ENCODE measurements at places on chromosomes 1 and 21.

GRCh38 chr1:214990619-214991018 lies 91.9 kb upstream of the KCNK2 start:
- DNase-seq = no peak

- DNase-seq = no peak
Measured at GRCh38 chr1:119602169-119602568, 45.9 kb downstream of the ZNF697 start.

GRCh38 chr21:38165466-38166172 lies 91.2 kb upstream of the KCNJ15 start:
- DNase-seq = no peak

DNA sequence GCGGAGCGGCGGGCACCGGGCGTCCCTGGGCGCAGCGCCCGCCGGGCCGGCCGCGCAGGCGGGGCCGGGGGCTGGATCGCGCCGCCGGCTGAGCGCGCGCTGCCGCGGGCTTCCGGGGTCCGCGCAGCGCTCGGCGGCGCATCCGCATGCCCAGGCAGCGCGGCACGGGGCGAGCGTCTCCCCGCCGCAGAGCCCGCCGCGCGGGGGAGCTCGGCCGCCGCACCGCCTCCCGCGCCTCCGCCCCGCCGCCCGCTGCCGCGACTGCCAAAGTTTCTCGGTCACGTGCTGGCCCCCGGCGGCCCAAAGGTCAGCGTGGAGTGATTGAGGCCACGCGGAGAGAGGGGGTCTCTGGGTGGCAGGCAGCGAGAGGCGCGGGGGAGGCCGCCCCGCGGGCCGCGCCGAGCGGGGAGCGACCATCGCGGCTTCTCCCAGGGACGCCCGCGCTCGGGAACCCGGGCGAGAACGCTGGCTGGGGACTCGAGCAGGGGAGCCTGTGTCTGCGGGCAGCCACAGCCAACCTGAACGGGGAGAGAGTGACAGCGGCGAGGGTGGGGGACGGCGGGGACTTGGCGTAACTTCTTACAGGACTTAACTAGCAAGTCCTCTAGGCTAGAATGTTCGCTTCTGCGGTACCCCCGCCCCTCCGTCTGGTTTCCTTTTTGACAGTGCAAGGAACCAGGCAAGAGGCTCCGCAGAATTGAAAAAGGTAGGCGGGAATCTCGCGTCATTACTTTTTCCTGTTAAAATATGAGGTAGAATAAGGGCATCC lies at the start of gene ILDR2:
Gene ILDR2 (minus strand): TSS at position 180 of the 769 bp plus-strand sequence. CDS start 272 bp downstream, outside the sequence.
- peak; percentile 81 for DNase-seq

DNA sequence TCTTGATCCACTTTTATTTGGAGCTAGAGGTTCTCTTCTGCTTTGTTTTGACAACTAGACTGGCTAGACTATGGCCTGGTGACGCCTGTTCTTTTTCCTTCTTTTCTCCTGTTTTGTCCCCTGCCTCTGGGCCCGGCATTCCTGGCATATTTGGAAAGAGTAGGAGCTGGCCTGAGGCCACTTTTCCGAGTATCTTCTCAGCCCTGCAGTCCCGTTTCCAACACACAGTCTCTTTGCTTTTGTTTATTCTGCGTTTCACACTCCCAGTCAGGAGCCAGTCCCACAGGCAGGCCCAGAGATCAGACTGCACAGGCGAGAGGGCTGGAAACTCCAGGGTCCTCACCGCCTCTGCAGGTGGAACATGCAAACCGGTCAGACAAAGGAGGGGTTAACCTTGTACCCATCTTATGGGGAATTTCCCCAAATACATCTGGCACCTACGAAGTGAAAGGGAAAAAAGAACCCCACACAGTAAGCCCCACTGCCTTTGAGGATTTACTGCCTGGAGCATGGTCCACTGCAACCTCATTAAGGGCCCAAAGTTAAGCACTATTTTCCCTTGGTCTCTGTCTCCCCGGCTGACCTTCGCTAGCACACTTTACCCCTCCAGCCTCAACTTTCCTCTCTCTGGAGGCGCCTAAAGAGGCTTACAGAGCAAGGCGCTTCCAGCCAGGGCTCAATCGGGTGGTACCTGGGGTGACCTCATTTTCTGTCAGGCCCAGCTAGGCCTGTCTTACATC lies 141.1 kb downstream of the TOMM20 start:
- DNase-seq = no peak

DNA sequence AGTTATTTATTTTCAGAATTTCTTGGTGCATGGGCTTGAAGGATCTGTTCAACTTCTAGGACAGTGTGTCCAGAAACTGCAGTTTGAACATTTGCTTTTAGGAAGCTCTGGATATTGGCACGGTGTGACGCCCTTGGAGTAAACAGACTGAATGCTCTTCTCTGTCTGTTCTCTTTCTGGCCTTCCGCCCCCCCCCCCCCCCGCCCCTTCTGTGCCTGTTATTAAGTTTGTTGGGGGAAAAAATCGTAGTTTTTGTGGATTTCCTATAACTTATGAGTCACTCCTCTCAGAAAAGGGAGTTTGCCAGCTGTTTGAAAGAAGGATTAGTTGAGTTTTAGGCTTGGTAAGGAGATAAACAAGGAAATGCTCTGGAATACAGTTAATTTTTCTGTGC lies 1.2 kb downstream of the KCTD3 start:
- no peak for DNase-seq

GRCh38 chr1:161905269-161905884 lies 118.3 kb downstream of the OLFML2B start:
- no peak for DNase-seq

GRCh38 chr1:167312871-167313270 lies 92.2 kb downstream of the POU2F1 start:
- DNase-seq = no peak

- DNase-seq = no peak
Measured at GRCh38 chr1:177573901-177574300, 396.0 kb downstream of the SEC16B start.

DNA sequence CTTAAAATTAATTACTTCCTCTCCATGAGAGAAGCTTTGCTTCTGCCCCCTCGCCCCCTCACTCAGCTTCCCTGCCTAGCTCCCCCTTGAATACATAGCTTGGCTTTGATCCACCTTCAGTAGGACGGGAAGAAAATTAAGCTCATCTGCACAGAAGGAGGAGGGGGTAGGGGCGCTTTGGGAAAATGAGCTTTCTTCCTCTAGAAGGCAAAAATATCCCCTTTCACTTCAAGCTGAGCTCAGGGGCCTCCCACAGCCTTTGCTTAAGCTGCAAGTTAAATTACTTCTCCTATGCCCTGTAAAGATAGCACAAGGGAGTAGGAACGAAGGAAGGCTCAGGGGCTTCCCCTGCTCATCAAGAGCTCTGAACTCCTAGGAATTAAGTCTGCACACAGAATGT lies 65.2 kb upstream of the GOLT1A start:
- DNase-seq = no peak

DNA sequence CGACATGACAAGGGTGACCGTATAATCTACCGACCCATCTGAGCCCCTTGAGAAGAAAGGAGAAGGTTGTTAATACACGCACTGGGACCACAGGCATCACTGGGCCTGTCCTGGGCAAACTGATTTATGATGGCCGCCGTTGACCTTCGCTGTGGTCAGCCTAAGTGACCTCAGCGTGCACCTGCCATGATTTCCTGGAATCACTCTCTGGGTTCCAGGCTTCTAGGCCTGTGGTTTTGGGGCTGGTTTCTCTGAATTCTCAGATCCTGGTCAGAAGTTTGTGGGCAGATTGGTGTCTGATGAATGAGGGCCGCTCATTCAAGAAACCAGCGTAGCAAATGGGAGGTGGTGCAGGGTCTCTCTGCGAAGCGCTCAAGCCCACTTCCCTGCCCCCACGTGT lies 64.0 kb downstream of the SIK1 start:
- peak; percentile 46 for DNase-seq

DNA sequence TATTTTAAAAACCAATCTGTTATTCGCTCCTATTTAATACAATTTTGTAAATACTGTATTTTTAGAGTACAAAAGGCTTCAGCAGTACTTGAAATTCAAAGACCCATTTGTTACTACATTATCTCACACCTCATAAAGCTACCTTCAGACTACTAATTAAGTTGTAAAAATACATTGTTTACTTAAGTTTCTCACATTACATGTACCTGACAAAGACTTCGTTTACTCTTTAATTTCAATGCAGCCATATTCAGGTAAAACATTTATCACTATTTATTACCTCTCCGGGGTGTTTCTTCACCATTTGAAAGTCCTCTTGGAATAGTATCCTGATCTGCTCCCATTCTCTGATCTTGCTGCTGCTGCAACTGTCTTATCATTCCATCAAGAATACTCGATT lies 55.2 kb downstream of the BRWD1 start:
- no peak for DNase-seq

GRCh38 chr1:47439819-47440598 lies 2.2 kb downstream of the FOXD2 start:
- DNase-seq = no peak

DNA sequence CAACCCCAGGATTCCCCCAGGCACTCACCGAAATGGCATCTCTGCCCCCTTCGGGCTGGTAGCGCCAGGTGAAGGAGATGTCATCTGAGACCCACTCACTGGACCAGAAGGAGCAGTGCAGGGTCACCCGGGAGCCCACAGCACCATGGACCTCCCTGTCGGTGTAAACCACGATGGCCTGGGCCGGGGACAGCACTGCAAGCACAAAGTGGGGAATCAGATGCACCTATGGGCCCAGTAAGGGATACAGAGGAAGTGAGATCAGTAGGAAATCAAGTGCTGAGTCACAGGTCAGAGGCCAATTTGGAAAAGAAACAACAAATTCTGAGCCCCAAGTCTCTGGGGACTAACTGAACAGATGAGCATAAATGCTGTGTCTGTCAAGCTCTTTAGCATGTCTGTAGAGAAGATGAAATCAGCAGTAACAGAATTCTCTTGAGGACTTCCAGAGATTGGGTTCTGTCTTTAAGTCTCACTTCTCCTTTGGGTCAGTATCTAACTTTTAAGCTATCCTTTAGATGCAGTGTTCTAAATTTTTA lies 2.5 kb downstream of the MPZ start:
- DNase-seq = no peak

- DNase-seq = no peak
Measured at GRCh38 chr1:78641558-78641957, 8.1 kb upstream of the IFI44 start.

DNA sequence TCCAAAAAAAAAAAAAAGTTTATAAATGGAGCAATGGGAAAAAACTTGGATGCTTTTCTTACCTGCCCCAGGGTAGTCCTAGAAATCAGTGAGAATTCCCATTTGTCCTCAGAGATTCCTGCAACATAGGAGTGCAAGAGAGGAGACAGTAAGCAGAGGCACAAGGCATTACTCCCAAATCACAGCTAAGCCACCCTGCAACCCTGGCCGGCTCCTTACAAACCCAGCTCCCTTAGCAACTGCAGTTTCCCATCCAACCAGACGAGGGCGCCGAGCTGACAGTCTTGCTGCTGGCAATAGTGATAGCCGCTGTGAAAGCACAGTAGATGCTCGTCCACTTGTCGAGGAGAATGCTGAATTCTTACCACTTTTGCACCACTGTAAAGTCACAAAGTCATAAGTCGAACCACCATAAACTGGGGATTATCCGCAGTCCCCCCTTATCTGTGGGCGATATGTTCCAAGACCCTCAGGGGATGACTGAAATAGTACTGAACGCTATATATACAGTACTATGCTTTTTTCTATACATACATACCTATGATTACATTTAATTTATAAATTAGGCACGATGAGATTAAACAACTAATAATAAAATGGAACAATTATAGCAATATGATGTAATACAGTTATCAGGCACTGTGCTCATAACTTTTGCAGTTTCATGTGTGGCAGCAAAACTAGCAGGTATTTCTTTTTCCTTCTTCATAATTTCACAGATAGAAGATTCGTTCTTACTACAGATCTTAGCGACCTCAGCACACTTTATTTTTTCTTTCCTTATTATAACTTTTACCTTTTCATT lies 6.0 kb upstream of the PITHD1 start:
- peak; percentile 94 for DNase-seq

GRCh38 chr1:219533280-219533679 lies 79.6 kb downstream of the ZC3H11B start:
- no peak for DNase-seq

- DNase-seq = no peak
Measured at GRCh38 chr1:109948285-109948630, 36.3 kb upstream of the AHCYL1 start.

All from stimulated activated CD8-positive, alpha-beta memory T cell treated with anti-CD3 and anti-CD28 coated beads, Interleukin-4, amount 100 ng/mL, for 48 hours (primary cell).